ENCODE measurements at places on chromosomes 1 and 21.
A peak's percentile ranks its signal among the peaks of the same experiment; 100 is the strongest.

GRCh38 chr1:236338096-236338495 lies 56.0 kb upstream of the EDARADD start:
- DNase-seq: no peak

- DNase-seq: no peak
Measured at GRCh38 chr1:237786066-237786719, 104.5 kb downstream of the ZP4 start.

GRCh38 chr1:145879775-145880174 lies 5.9 kb downstream of the ANKRD35 start:
- DNase-seq: no peak

DNA sequence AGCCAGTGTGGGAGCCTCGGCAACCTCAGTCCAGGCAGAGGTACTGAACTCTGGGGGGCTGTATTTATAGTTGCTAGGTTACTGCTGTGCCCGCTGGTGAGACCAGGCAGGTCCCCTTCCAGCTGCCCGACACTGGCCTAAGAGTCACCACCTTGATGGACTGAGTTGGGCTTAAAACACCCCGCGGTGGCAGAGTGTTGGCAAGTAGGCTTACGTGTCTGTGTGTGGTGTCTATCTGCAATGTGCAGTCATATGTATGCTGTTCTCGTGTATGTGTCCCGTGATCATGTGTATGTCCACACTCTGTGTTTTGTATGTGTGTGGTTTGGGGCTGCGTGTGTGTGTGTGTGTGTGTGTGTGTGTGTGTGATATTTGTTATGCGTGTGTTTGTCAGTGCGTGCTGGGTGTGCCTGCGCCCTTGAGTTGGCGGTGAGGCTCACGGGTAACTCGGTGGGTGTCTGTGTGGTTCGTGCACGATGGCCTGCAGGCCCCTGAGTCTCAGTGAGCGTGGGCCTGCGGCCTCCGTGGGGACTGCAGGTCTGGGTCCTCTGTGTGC lies 65.5 kb downstream of the MEF2D start:
- no peak for DNase-seq

DNA sequence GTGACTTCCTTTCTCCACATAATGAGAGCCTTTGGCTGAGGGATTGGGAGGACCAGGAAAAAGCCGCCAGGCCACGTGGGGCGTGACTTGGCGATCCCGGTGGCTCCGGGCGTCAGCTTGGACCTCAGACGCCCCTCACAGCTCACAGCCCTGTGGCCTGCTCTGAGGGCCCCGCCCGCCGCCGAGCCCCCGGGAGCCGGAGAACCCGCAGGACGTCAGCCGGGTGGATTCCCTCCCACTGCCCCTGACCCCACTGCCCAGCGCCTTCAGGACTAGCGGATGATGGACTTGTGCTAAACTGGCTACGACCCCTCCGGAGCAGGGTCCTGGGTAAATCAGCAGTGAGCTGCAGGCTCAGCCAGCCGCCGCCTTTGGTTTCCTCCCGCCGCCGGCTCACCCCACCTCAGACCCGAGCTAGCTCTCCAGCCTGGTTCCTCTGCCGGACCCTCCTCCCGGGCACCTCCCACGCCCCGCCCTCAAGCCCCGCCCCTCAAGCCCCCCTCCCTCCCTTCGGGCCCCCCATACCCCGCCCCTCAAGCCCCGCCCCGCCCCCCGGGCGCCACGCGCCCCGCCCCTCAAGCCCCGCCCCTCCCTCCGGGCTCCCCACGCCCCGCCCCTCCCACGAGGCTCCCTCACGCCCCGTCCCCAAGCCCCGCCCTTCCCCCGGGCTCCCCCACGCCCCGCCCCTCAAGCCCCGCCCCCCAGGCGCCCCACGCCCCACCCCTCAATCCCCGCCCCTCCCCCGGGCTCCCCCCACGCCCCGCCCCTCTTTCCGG lies 10.0 kb upstream of the FAAP20 start:
- DNase-seq: no peak

DNA sequence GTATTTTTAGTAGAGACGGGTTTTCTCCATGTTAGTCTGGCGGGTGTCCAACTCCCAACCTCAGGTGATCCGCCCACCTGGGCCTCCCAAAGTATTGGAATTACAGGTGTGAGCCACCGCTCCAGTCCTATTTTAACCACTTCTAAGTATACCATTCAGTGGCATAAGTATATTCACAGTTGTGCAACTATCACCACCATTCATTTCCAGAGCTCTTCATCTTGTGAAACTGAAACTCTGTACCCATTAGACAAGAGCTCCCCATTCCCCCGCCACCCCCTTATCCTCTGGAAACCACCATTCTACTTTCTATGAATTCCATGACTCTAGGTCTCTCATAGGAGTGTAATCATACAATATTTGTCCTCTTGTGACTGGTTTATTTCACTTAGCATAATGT lies 40.2 kb upstream of the CAMTA1 start:
- DNase-seq: no peak

- no peak for DNase-seq
Measured at GRCh38 chr1:110554871-110555801, 36.2 kb upstream of the KCNA10 start.

DNA sequence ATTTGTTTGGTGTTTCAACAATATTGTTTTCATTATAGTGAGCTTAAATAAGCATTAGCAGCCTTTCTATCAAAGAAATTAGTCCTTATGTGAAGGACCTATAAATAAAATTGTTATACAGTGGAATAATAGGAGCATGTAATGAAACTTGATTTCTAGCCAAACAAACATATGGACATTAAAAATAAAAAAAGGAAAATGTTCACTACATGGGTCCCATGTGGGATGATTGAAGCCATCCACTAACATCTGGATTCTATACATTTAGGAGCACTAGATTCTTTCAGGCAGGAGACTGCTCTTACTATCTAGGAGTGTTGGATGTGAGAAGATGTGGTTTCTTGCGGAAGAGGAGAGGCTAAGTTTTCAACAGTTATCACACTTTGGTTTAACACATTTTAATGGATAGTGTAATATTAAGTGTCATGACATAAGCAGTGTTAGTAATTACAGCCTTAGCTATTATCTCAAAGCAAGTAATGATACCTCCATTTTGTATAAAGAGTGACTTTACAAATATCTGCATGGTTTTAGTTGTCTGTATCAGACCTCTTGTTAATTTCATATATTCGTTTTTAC lies 62.3 kb downstream of the LYPLAL1 start:
- peak; percentile 10 for DNase-seq

DNA sequence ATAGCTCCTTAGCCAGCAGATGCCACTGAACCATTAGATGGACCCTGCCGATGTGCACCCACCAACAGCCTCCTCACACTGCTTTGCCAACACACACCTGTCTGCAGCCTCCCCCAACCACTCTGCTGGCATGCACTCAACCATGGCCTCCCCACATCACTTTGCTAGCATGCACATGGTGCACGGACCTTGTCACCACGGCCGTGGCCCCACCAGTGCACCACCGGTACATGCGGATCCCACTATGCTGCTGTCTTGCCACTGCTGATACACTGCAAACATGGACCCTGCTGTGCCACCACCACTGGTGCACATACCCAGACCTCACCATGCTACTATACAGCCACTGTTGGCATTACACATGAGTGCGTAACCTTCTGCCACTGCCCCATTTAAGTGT lies 66.1 kb downstream of the HFM1 start:
- DNase-seq: no peak

GRCh38 chr1:202998836-202999750 lies 8.1 kb upstream of the TMEM183A start:
- peak; percentile 60 for DNase-seq

- DNase-seq: no peak
Measured at GRCh38 chr1:106266786-106267185, 789.7 kb upstream of the PRMT6 start.

- peak; percentile 63 for DNase-seq
Measured at GRCh38 chr1:6646499-6647148, 22.0 kb downstream of the THAP3 start.

GRCh38 chr1:22111620-22112019 lies 31.3 kb downstream of the WNT4 start:
- DNase-seq: no peak

DNA sequence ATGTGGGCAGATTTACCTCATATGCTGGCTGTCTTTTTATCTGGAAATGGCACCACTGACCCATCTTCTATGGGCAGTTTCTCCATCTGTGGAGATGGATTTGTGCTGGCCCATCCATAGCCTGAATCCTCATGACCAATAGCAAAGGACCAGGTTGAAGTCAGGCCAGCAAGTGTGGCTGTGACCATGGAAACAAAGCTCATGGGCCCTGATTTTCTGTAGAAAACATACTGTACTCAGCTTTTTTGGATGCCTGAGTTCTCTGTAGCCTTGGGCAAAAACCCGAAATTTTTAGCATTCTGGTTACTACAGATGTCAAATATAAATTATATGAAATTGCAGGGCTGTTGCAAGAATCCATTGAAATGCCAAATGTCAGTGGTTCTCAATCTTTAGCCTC lies 155.0 kb downstream of the PLXNA2 start:
- DNase-seq: no peak

Data from NCI-H1694 treated with DMSO at 0.1 percent for 48 hours (cell line).